Transverse colon (tissue), 4 donors: ENCODE measurements at places on chromosomes 5 and 9. TPM values are rescaled to one million over a fixed set of nuclear protein-coding genes. Genes with fewer than 3 reads are reported as not detected.

The FBP2 gene
- not detected for total RNA-seq

The ROR2 gene
- 12.4 TPM for total RNA-seq

The EPB41L4B gene
- total RNA-seq, result 76.8 TPM

The PCDHB3 gene
- total RNA-seq, result 0.80 TPM

The OBP2B gene
- total RNA-seq, result not detected

The DDX4 gene
- total RNA-seq, result not detected

The ZNF366 gene
- 0.68 TPM for total RNA-seq

The CRB2 gene
- 0.82 TPM for total RNA-seq

The RIGI gene
- total RNA-seq, result 24.9 TPM

The GKAP1 gene
- 11.0 TPM for total RNA-seq

The OLFML2A gene
- 9.4 TPM for total RNA-seq

The MLANA gene
- not detected for total RNA-seq

The NUTM2F gene
- total RNA-seq, result not detected

GRCh38 chr5:131796793-131797693 lies at the start of gene FNIP1:
TSS of gene FNIP1 (minus strand) at chr5:131797017. CDS start at chr5:131796921, 96 bp downstream.
- peak; percentile 100 for DNase-seq

DNA sequence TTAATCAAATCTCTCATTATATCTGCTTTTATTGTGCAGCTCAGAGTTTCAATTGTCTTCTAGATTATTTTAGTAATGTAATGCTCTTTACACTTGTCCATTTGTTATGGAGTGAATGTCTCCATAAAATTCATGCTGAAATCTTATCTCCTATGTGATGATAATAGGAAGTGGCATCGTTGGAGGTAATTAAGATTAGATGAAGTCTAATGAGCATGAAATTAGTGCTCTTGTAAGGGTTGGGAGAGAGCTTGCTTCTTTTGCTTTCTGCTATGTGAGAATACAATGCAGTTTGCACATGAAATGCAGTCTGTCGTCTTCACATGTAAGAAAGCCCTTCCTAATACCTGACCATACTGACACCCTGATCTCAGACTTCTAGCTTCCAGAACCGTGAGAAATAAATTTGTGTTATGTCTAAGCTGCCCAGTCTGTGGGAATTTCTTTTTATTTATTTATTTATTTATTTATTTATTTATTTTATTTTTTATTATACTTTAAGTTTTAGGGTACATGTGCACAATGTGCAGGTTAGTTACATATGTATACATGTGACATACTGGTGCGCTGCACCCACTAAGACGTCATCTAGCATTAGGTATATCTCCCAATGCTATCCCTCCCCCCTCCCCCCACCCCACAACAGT lies 1399.2 kb upstream of the CDH6 start:
- no peak for DNase-seq

- DNase-seq, result no peak
Observed at GRCh38 chr5:153159616-153160015, 330.9 kb upstream of the GRIA1 start.

- no peak for DNase-seq
Observed at GRCh38 chr9:18893491-18893890, 139.5 kb downstream of the SAXO1 start.

DNA sequence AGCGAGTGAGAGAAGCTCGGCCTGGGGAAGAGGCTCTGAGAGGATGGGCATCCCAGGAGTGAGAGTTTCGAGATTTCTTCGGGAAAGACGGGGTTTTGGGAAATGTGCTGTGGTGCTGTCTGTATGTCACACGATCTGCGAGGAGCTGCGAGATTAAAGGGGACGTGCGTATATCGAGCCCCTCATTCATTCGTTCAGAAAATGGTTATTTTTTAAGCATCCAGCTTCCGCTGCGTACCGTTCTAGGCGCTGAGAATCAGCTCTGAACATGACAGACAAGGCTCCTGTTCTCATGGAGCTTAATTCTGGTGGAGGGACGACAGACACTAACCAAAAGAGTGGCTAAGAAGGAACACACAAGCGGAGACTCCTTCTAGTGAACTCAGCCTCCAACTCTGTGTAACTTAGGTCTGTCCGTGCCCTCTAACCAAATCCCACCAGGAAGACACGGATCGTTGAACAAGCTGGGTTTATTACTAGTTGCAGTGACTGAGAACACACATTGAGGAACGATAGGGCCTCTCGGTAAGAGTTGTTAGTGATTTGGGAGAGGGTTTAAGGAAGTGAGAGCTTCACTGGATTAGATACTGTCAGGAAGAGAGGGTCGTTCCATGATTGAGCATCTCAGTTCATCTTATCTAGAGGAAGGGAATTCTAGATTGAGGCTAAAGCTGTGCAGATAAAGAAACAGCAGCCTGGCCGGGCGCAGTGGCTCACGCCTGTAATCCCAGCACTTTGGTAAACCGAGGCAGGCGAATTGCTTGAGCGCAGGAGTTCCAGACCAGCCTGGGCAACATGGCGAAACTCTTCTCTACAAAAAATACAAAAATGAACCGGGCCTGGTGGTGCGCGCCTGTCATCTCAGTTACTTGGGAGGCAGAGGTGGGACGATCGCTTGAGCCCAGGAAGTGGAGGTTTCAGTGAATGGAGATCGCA lies 1.0 kb upstream of the FBXW11 start:
- DNase-seq, result no peak

DNA sequence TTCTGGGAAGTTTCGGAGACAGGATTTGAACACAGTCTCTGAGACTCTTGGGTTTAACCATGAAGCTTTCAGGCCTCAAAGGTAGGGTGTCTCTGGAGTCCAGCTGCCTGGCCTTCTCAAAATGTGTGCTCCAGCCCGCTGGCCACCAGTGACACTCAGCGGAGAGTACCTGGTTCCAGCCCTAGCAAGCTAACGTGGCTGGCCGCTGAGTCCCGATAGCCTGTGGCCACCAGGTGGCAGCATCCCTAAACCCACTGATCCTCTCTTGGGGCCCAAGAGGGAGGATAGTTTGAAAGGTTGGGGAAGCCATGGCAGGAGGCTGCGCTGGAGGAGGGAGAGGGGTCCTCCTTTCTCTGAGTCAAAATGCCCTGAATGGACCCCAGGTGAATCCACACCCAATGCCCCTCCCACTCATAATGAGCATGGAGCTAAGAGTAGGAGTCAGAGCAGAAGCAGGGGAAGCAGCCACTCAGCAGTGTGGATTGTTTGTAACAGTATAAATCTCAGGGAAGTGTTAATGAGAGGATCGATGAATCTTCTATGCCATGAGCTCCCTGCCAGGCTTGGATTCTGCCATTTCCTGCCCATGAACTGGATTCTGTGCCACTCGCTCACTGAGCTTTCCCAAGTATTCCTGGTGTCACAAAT lies 5.4 kb upstream of the TIFAB start:
- DNase-seq, result peak; percentile 69

DNA sequence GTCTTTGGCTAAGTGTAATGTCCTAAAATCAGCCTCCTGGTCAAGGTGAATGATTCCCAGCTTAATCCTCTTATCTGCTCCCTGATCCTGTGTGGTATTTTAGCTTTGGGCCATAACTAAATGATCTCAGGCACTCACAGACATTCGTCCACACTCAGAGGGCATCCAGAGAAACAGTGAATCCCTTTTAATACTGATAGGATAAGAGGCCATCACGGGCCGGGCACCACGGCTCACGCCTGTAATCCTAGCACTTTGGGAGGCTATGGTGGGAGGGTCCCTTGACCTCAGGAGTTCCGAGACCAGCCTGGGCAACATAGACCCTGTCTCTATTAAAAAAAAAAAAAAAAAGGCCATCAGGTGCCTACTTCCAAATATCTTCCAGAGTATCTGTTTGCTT lies 6.3 kb downstream of the PDCL start:
- DNase-seq, result no peak

DNA sequence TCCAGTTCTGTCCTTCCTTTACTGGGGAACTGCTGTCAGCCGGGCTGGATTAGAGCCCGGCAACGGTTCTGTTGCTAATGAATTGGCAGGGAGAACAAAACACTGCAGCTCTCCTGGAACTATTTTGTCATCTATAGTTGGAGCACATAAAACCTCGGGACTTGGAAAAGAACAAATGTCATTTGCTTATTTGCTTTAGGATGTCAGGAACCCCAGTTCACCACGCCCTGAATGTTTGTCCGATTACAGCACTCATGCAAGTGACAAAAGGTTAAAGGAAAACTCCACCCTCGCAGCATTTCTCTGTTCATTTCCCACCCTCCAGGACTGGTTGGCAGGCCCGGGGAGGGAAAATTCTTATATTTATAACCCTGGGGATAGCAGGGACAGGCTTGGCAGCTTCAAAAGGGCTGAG lies 66.4 kb upstream of the PLPP1 start:
- DNase-seq, result peak; percentile 85

DNA sequence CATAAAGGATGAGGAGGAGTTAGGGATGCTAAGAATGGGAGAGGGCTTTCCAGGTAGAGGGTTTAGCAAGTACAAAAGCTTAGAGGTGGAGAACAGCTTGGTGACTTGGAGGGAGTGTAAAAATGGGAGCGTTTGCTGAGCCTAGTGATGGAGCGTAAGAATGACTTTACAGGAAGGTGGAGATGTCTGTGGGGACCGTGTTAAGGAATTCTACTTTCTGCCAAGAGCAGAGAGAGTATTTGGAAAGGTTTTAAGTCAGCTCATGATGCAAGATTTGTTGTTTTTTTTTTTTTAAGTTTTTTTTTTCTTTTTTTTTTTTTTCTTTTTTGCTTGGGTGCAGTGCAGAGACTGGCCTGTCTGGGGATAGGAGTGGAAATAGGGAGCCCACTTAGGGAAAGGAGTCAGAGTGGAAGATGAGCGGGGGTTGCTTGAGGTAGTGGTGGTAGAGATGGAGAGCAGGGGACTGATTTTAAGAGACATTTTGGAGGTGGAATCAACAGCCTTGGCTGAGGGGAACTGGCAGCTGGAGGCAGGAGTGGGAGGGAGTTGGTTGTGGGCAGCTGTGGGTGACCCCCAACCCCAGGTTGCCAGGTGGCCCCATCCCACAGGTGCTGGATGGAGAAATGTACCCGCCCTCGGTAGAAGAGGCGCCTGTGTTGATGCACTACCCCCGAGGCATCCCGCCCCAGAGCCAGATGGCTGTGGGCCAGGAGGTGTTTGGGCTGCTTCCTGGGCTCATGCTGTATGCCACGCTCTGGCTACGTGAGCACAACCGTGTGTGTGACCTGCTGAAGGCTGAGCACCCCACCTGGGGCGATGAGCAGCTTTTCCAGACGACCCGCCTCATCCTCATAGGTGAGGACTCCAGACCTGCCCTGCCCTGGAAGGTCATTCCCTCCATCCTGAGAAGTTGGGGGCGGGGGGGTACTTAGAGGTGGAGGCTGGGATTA lies 12.4 kb downstream of the PTGS1 start:
- no peak for DNase-seq

- DNase-seq, result no peak
Observed at GRCh38 chr9:76438841-76439588, 20.0 kb upstream of the GCNT1 start.

GRCh38 chr5:151509231-151509630 lies 61.8 kb downstream of the SLC36A1 start:
- DNase-seq, result no peak

GRCh38 chr9:93267091-93267541 lies 83.2 kb downstream of the WNK2 start:
- DNase-seq, result no peak

GRCh38 chr5:19751326-19751725 lies 236.7 kb downstream of the CDH18 start:
- DNase-seq, result no peak

GRCh38 chr9:18495065-18495464 lies 21.1 kb downstream of the ADAMTSL1 start:
- no peak for DNase-seq

DNA sequence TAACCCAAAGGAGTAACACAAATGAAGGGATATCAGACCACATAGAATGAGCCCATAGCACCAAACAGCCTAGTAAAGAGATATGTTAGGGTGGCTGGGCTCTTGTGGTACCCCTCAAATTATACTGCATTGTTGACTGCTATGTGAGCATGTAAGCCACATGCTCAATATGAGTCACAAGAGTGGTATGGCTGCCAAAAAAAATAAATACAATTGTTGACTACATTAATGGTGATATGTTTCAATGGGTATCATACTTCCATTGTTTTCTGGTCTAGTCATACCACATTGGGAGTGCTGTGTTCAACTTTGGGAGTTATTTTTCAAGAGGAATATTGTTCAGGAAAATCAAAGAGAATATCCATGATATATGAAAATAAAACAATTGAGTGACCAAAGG lies 162.4 kb upstream of the PIK3R1 start:
- DNase-seq, result no peak

DNA sequence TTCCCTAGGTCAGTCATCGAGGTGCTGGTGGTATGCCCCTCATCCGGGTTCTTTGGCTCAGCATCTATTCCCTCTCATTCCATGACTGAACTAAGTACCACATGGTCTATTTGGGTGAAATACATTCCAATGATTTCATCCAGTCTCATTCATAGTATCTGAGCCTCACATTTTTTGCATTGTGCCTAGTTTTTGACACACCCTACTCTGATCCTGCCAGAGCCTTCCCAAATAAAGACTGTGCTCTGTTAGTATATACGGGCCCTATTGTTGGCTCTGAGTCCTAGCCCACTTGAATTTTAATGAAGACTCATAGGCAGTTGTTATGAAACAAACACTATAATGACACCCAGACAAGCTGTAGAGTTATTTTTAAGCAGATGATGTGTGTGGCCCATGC lies 740.7 kb downstream of the CETN3 start:
- no peak for DNase-seq

DNA sequence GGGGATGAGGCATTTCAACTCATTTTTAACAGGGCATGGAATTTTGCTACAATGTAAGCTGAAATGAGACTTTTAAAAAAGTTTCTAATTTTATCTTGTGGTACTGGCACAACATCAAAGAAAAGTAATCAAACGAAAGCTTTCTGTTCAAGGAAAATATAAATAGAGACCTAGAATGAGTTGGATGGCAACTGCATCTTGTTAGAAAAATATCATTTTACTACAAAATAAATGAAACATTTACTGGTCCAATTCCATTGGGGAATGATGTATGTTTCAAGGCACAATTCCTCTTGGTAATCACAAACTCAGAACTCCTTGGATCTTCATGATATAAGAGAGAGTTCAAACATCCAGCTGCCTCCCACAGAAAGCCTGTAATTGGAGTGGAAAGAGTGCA lies 102.8 kb downstream of the HMHB1 start:
- DNase-seq, result no peak
